ENCODE measurements at places on chromosomes 6 and 20. TPM values are rescaled to one million over a fixed set of nuclear protein-coding genes. Genes with fewer than 3 reads are reported as not detected.

HAO1 gene
- 0.15 TPM for polyA plus RNA-seq

COX7A2 gene
- 291 TPM for polyA plus RNA-seq

PLTP gene
- polyA plus RNA-seq: 131 TPM

DNA sequence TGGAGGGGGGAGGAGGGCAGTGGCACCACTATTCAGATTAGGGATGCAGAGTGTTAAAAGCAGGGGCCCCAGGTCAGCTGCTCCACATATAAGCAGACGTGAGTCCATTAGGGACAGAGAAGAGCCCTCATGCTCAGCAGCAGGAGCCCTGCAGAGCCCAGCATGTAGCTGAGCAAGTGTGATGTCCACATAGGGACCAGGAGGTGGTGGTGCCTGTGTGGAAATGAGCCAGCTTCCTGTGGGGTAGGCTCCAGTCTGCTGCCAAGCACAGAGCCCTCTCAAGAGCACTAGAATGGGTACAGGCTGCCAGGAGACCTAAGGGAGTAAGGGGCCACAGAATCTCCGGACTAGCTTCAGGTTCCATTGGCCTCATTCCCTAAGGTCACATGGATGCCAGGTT, 57.9 kb upstream of the MLN start:
- no peak for DNase-seq

Data from right renal cortex interstitium (tissue), 3 donors.